ENCODE measurements at places on chromosomes 2 and 18.

- no peak for DNase-seq
Measured at GRCh38 chr2:237043866-237044265, 41.8 kb upstream of the COPS8 start.

- DNase-seq = no peak
Measured at GRCh38 chr2:27308359-27308881, at the start of gene UCN. TSS of gene UCN (minus strand) at chr2:27308445. CDS start at chr2:27307895, 550 bp downstream.

- no peak for DNase-seq
Measured at GRCh38 chr2:241460631-241461030, 47.8 kb downstream of the STK25 start.

DNA sequence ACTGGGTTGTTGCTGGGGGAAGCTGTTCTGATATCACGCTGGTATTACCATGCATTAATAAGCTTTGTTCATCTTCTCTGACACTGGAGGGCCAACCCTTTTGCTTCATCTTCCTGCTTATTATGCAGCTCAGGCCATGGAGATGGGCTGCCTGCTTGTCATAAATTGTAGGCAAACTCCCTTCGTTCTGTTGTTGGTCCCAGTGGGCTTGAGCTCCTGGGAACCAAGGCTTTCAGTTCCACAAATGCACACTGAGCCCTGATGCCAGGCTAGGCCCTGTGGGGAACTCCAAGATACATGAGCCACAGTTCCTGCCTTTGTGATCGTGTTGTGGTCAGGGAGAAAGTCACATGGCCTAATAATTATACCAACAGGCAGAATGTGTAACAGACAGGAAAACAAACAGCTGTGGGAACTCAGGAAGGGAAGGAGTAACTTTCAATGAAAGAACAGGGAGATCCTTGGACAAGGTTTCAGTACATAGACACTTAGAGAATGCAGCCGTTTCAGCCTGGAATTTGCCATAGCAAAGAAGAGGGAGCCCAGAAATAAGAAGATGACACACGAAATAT lies 49.0 kb upstream of the BCL2L11 start:
- no peak for DNase-seq

DNA sequence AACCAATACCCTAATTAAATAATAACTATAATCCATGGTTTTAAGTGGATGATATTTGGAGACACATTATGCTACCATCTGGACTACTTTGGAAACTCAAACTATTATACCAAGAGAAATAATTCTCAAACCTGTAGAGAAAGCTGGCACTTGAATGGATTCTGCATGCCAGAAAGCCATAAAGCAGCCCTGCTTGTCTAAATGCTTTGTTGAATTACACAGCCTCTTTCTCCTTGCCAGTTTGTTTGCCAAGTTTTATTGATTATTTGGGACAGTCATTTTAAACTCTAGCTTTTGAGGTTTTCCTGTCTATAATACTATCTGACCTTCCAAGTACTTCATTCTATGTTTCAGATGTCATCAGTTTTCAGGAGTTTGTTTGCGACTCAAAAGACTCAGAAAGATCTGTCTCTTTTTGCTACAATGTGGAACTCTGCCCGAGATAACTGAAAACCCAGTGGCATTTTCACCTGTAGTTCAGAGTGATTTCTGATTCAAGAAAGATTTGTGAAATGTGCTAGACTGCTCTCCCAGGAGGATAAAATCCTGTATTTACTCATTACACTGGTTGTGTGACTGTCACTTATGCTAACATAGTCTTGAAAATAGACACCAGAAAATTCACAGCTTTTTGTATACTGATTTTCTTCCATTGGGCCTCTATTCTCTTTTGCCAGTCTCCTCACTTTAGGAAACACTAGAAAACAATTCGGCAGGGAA lies 29.2 kb upstream of the MBOAT2 start:
- DNase-seq = no peak

Data from T47D (cell line).